ENCODE measurements at places on chromosomes 4 and X.

- DNase-seq = no peak
Measured at GRCh38 chr4:140893939-140894338, 137.8 kb upstream of the TBC1D9 start.

GRCh38 chr4:6495736-6496135, 23.3 kb upstream of the PPP2R2C start:
- no peak for DNase-seq

GRCh38 chr4:176277162-176277904, 8.3 kb upstream of the ASB5 start:
- DNase-seq = peak; percentile 49

DNA sequence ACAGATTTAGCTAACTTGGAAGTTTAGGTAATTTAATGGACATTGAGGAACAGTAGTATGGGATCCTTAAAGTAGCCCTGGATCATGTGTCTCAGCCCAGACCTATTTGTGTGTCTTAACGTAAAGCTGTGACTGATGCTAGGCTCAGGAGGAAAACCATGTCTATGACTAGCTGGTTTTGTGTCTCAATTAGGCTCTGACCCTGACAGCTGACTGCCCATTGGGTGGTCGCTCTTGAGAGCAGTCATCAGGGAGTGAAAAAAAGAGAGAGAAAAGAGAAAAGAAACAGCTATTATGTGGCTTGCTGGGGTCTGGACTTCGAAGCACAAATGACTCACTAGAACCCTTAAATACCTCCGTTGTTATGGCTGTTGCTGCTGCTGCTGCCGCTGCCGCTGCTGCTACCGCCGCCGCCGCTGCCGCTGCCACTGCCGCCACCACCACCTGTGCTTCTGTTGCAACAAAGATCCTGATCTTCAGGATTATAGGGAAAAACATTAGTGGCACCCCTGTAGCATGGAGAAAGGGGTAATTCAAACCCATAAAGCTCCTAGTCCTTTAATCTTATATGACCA, 70.7 kb downstream of the GSPT2 start:
- DNase-seq = no peak

GRCh38 chrX:106957856-106958255, 37.7 kb downstream of the CLDN2 start:
- no peak for DNase-seq

GRCh38 chr4:1039493-1040343, 28.3 kb downstream of the FGFRL1 start:
- peak; percentile 43 for DNase-seq

- no peak for DNase-seq
Measured at GRCh38 chr4:26784207-26784865, 76.3 kb upstream of the STIM2 start.

DNA sequence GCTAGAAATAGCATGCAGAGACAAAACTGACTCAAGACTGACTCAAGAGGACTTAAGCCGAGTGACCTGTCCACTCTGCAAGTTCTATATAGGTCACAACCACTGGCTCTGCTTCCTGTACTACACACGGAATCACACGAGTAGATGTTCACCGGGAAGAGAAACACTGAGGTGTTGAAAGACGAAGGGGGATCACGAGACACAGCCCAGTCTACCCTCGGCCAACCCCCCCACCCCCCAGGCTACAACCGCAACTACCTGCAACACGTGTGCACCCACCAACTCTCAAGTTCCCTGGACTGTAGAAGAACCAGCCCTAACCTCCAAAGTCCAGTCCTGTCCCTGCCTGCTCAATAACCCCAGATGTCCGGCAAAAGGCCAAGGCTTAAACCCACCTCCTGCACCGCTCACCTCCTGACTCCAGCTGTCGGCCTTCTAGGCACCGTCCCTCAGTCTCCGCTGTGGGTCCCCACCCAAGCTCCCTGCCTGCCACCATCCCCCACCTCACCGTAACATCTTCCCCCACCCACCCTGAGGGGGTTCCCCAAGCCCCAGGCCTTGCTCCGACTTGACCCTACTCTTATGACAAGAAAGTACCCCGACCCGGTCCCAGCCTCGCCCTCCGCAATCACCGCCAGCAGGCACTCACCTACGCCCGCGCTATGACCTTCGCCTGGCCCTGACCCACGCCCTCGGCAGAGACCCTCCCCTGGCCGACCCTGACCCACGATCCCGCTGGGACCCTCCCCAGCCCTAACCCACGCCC, 739 bp downstream of the GAK start:
- peak; percentile 47 for DNase-seq

DNA sequence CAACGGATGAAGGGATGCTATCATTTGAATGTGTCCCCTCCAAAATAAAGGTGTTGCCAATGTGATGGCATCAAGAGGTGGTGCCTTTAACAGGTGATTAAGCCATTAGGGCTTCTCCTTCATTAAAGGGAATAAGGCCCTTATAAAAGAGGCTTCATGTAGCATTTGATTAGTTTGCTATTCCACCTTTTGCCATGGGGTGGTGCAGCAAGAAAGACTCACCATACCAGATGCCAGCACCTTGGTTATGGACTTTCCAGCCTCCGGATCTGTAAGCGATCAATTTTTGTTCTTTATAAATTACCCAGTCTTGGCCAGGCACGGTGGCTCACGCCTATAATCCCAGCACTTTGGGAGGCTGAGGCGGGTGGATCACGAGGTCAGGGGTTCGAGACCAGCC, 7.9 kb upstream of the SLC25A43 start:
- no peak for DNase-seq

DNA sequence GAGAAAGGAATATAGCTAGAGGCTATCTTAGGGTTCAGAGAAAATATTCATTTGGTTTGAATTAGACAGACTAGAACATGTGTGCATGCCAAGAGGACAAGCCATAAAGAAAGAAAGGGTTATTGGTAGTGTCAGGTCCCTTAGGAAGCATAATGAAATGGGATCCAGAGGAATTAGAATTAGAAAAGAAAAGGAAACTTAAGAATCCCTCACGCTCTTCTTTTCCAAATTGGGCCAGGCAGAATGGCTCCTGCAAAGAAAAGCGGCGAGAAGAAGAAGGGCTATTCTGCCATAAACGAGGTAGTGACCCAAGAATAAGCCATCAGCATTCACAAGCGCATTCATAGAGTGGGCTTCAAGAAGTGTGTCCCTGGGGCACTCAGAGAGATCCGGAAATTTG, 4.9 kb upstream of the ABCG2 start:
- DNase-seq = no peak

- DNase-seq = no peak
Measured at GRCh38 chrX:9577555-9577954, 112.7 kb downstream of the TBL1X start.

GRCh38 chrX:132986556-132986955, 28.1 kb upstream of the HS6ST2 start:
- no peak for DNase-seq

GRCh38 chr4:83340692-83341343, 6.2 kb upstream of the HPSE start:
- DNase-seq = no peak

DNA sequence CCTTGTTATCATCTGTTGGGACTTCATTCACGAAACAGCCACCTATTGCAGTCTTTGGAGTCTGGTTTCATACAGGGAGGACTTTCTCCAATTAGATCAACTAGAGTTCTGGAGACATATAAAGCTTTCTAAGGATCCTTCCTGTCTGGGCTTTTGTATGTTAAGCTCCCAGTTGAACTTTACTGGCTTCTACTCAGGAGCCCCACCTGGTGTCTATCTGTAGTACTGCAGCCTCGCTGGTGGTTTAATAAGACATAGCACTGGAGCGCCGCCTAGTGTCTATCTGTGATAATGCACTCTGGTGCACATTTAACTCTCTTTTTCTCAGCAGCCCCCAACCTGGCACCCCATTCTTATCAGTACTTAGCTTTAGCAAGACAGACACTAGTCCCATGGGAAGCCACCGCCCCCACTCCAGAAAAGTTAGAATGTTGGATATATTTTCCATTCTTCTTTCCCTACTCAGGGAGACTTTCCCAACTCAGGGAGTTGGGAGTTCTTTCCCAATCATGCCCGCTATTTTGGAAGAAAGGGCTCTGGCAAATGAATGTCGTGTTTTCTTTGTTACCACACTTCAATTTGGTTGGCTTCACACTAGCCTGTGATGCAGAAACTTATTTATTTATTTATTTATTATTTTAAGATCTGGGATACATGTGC, 36.9 kb upstream of the SYTL4 start:
- DNase-seq = peak; percentile 48
